ENCODE measurements at places on chromosomes 7 and 10.

GRCh38 chr10:124939290-124939689 is 2.6 kb upstream of the ZRANB1 start:
- no peak for DNase-seq

GRCh38 chr7:155763691-155764437 is 48.4 kb downstream of the SHH start:
- no peak for DNase-seq

DNA sequence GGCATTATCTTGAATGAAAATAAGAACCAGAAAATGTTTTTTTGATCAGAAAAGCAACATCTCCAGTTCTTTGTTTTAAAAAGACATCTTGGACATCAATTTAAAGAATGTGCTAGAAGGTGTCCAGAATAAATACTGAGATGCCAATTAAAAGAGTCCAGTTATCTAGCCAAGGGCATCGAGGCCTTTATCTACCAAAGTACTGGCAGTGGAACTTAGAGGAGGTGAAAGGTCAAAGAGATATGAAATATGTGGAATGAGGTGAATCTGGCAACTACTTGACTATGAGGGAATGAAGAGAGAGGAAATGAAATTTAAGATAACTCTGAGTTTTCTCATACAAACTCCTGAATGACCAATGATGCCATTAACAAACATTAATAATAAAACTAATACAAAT is 154.3 kb upstream of the GNAI1 start:
- DNase-seq = no peak

- DNase-seq = no peak
Measured at GRCh38 chr10:48419714-48420113, 113.2 kb downstream of the MAPK8 start.

DNA sequence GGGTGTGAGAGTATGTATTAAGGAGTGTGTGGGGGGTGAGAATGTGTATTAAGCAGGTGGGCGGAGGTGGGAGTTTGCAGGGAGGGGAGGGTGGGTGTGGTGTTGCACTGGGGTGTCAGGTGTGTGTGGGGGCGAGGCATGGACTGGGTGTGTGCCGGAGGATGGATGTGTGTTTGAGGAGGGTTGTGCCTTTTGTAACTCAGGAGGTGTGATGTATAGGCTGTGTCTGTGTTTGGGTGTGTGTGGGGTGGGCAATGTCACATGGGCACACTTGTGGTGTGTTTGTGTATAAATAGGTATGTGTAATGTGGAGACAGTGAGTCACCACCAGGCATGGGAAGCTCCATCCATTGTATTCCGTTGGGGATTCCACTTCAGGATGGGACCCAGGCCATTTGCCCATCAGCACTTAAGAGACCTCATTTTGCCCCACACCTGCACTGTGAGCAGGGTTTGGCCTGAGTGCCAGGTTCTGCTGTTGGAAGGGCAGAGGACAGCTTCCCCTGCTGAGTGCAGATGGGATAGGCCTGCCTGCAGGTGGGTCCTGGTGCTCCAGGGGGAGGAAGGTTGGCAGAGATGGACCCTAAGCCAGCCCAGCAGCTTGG is 5.8 kb downstream of the UNC5B start:
- DNase-seq = no peak

- no peak for DNase-seq
Measured at GRCh38 chr7:107838816-107839565, 36.0 kb upstream of the SLC26A3 start.

DNA sequence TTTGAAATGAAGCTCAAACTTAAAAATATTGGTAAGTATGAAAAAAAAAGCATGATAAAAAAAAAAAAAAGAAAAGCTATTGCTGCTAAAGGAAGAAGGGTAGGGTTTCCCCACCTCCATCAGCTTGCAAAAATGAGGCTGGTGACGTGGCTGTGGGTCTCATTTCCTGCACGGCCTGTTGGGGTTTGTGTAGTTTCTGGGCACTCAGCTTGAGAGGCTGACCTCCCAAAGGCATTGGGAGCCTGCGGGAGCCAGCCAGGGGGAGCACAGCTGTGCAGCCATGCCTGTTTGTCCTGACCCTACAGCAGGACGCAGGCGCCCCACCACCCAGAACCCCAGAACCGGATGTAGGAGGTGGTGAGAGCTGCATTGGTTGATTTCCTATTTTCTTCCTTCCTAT is 48.8 kb upstream of the CARD11 start:
- DNase-seq = peak; percentile 50

GRCh38 chr7:135761751-135762488 is 13.3 kb upstream of the FAM180A start:
- DNase-seq = no peak

- DNase-seq = no peak
Measured at GRCh38 chr10:69287181-69287580, 8.9 kb downstream of the HK1 start.

DNA sequence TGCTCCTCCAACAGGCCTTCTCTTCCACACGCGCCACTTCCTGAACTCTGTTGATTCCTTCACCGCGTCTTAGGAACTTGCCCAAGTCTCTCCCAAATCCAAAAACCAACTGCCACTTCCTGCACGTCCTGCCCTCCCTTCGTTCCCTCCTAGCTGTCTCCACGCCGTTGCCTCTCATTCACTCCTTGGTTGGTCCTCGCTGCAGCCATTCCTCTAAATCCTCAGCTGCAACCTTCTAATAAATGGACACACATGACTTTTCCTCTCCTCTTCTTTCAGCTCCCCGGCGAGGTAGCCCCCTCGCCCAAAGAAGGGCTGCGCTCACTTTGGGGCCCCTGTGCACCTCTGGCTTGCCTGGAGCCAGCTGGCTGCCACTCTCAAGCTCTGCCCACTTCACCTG is 110.2 kb downstream of the XRCC2 start:
- DNase-seq = no peak

- no peak for DNase-seq
Measured at GRCh38 chr10:80609331-80609730, 71.6 kb downstream of the SH2D4B start.

DNA sequence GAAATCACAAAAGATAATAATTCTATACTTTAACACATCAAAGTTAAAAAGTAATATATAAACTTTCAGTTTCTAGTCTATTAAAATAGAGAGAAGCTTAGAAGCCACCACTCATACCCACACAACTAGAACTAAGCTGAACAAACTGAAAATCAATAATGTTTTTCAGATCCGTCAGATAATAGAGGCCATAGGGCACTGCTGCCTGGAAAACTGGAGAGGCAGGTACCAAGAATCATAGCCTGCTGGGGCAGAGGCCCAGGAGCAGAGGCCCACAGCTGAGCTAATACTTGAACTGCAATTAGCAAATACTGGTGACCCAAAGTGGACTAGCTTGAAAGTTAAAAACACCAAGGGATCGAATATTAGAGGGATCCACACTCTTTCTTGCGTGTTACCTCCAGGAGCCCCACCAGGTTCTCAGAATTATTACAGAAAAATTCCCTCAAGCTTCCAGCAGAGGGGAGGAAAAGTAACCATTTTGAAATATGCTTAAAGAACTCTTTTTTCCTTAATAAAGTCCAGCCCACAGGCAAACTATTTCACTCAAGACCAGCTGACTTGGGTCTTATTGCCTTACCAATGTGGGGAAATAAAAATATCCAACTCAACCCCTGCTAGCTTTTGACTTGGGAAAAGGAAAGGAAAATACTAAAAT is 774.1 kb upstream of the IGFBP3 start:
- no peak for DNase-seq

- no peak for DNase-seq
Measured at GRCh38 chr10:6713716-6714115, 133.6 kb upstream of the PRKCQ start.

GRCh38 chr7:158053183-158053915 is 534.3 kb downstream of the PTPRN2 start:
- no peak for DNase-seq

DNA sequence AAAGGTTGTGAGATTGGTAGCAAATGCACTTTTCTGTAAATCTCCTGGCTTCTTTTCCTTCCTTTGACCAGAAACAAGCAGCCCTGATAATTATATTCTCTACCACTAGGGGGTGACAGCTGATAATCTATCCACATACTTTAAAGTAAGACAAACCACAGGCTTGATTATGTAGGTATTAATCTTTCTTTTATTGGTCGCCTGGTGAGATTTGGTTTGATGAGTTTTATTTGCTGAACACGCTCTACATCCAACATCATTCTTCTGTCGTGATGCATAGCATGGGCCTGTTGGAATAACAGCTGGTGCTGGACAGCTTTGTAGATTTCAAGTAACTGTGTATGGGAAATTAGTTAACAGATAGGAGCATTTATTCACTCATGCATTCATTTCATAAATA is 63.5 kb downstream of the ZNF365 start:
- no peak for DNase-seq

DNA sequence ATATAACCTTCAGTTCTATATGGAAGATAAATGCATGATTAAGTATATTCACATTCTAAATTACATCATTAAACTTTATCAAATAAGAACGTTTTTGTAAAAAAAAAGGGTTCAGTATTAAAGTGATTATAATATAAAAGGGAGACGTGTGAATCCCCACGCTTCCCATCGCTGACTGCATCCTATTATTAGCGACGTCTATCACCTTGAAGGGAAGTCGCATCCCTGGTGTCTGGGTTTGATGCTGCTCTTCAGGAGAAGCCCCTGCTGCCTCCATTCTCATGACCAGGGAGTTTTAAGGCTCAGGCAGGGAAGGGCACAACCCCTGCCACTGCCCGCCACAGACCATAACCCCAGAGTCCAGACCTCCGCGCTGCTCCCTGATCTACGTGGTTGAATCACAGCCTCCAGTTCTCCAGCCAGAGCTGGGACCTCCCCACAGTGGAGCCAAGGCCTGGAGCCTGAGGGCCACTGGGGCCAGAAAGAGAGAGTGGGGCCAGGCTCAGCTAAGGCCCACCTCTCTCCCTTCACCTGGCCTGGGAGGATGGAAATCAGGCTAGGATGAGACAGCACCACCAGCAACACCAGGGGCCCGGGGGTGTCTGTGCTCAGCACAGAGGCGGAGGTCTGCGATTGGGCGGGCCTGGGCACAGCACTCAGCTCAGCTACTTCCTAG is 130.6 kb downstream of the TCERG1L start:
- no peak for DNase-seq

DNA sequence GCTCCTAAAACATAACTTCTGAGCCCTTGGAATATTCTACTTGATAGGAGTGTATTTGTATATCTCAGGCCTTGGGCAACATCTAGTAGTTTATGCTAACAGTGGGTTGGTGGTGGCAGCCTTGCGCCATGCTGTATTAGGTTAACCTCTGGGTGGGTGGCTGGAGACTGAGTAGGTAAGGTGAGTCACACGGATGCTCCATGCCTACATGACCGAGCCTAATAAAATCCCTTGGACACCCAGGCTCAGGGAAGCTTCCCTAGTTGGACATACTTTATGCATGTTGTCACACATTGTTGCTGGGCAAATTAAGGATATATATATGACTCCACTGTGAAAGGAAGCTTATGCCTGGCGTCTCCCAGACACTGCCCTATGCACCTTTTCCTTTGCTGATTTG is 6.0 kb upstream of the DAGLB start:
- DNase-seq = no peak

DNA sequence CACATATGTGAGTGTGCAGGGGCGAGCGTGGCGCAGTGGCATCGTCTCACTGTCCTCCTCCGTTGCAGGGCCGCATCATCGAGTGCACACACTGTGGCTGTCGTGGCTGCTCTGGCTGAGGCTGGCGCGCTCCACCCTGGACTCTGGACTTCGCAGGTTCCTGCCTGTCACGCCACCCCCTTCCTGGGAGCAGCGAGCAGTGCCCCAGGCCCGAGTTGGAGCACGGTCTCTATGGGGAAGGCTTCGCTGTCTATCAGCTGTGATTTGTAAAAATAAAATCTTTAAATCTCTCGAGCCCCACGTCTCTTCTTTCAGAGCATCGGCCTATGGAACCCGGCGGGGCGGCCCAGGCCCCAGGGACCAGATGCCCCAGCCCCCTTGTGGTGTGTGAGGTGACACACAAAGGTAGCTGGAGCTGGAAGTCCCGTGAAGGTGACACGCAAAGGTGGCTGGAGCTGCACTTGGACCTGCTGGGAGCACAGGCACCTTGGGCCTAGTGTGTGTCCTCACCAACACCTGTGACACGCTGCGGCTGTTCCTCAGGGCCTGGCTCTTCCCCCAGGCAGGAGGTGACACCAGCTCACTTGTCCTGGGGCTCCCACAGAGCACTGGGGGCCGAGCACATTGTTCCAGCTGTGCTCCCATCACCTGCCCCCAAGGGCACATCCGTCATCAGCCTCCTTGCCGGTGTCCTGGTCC is 10.7 kb downstream of the BUD31 start:
- DNase-seq = no peak

DNA sequence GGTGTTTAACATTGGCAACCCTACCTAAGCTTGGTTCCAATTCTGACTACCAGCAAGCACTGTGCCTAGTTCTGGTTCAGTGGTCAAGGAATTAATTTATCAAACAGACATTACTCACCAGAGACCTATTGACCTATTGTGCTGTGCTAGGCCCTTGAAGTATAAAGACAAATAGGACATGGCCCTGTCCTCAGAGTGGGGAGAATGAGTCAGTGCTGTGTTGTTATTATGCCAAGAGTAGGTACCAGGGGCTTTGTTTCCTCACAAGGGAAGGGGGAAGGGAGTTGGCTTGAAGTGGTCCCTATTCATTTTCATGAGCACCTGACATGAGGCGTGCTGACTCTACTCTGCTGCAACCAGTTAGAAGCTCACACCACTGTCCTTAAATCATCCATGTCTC is 62.6 kb upstream of the PLPP4 start:
- no peak for DNase-seq

- DNase-seq = no peak
Measured at GRCh38 chr10:119705434-119705831, 20.4 kb upstream of the INPP5F start.

DNA sequence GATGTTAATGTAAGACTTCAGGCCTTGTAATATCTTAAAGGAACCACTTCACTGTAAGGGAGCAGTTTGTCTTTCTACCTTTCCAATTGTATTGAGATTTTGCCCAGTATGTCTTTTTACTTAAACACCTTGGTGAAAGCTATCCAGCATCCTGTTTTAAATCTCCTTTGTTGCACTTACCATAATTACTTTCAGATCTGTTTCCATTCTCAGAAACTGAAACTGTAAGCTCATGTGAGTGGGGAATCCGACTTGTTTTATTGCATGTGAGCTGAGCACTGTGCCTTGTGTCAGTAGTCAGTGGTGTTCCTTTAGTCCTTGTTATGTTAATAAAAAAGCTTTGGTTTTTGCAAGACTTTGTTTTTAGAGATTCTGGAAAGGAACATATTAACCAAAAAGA is 42.2 kb downstream of the BMPR1A start:
- no peak for DNase-seq

DNA sequence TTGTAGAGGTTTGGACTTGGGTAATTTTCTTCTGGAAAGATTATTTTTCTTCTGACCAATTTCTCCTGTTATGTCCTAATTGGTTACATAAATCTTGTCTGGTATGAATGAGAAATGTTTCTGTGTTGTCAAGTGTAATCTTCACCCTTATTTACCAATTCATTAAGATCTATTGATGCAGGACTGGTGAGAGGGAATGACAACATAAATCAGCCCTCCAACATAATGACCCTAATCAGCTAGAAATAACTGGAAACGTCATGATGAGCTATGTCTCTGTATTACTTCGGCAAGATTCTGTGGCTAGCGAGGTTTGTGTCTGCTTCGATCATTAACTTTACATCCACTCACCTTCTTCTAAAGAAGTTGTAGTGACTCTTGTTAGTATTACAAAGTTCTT is 3.5 kb downstream of the FOXP2 start:
- DNase-seq = no peak

Measured in GM12892 (cell line).